ENCODE measurements at places on chromosomes 1 and 21.

GRCh38 chr1:40607921-40608320 is 57.6 kb downstream of the RIMS3 start:
- DNase-seq = no peak

GRCh38 chr1:204170494-204171155 is 4.5 kb upstream of the REN start:
- no peak for DNase-seq

GRCh38 chr1:218436997-218437396 is 91.9 kb downstream of the TGFB2 start:
- no peak for DNase-seq

DNA sequence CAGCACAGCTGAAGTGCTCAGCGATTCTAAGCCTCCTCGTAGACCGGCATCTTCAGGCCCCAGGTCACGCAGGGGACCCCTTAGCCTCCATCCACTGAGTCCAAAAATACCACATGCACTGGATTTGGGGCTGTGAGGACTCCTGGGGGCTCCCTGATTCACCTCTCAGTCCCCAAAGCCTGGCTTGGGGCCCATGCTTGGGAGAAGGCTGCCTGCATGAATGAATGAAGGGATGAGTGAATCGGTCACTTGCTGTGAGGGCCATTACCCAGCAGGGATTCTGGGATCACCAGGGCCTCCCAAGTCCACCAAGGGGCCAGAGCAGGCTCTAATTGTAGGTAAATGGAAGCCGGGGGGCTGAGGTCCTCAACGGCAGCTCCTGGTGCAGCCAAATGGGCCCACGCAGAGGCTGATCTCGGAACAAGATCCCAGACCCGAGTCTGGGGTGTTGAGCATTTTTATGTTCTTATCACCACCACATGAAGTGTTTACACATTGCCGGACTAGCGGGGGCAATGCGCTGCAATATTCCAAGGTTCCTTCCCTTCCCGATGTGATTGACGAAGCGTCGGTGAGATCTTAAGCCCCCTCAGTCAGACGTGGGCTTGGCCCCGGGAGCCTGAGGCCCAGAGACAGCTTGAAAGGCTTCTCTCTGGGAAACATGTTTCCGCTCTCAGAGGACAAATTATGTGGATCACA is 13.6 kb upstream of the ARHGEF16 start:
- DNase-seq = no peak

DNA sequence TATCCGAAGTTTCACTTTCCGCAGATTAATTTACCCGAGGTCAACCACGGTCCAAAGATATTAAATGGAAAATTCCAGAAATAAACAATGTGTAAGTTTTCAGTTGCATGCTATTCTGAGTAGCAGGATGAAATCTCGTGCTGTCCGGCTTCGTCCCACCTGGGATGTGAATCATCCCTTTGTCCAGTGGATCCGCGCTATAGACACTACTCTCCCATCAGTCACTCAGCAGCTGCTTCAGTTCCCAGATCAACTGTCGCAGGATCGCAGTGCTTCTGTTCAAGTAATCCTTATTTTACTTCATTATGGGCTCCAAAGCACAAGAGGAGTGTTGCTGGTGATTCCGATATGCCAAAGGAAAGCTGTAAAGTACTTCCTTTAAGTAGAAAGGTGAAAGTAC is 8.3 kb upstream of the LRP8 start:
- no peak for DNase-seq

DNA sequence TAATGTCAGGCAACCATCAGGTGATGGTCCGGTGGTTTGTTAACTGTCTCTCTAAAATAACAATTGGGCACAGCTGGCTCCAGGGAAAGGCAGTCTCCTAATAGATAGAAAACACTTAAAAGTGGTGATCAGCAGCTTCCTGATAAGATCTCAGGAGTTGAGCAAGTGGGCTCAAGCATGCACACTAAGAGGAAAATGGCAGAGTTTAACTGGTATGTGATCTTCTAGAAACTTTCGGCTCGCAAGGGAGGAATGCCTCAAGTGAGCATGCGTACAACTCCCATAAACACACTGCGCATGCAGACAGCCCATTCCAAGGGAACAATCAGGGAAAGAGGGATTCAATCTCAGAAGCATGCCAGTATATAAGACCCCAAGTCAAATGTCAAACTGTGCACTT is 52.2 kb upstream of the VTCN1 start:
- DNase-seq = no peak

DNA sequence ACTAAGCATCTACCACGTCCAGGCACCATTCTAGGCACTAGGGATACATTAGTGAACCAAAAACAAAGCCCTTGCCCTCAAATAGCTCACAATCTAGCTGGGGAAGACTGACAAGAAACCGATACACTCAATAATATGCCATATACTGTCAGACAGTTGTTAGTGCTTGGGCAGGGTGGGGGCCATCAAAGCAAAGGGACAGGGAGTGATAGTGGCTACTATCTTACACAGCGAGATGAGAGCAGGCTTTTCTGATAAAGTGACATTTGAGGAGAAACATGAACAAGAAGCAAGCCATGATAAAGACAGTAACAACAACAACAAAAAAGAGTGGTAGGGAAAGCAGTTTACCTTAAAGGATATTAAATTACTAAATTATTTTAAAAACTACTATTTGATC is 41.1 kb downstream of the ERO1B start:
- DNase-seq = no peak

GRCh38 chr1:59017501-59018231 is 233.8 kb upstream of the JUN start:
- no peak for DNase-seq

DNA sequence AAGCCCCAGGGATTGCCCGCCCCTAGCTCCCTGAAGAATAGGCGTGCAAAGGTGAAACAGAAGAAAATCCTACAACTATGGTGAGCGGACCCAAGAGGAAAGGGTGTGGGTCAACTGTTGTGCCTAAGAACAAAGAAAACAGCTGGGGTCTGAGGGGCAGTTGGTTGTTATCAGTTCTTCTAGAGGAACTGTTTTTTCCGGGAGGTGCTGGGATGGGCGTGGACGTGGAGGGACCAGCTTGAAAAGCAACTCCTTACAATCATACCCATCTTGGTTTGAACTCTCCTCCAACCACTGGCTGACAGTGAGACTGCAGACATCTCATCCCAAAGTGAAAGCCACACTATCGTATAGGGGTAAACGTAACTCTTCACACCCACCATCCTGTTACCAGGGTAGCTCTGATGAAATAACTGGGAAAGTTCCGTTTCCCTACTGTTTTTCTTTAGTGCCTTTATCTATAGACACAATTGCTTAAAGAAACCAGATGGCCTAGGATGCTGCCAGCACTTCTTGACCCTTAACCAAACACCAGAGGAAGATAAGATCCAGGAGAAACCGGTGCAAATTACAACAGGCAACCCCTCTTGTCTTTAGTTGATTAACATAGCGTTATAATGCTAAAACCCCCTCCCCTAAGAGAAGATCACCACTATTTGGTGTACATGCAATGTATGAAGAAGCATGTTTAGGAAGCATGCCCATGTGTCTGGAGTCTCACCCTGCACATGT is 25.6 kb upstream of the FAM89A start:
- DNase-seq = no peak

DNA sequence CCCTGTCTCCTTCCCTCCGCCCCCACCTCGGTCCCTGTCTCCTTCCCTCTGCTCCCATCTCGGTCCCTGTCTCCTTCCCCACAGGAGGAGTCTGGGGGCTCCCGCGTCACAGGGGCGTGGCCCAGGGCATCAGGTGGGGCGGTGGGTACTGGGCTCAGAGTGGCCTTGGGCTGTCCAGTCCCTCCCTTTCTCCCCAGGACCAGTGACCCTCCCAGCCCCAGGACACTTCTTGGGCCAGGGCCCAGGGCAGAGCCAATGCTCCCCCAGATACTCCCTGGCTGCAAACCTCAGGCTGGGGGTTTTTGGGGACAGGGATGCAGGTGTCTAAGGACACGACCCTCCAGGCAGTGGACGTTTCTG is 6.8 kb upstream of the RNF223 start:
- DNase-seq = no peak

- no peak for DNase-seq
Observed at GRCh38 chr1:182850319-182850718, 11.2 kb downstream of the DHX9 start.

DNA sequence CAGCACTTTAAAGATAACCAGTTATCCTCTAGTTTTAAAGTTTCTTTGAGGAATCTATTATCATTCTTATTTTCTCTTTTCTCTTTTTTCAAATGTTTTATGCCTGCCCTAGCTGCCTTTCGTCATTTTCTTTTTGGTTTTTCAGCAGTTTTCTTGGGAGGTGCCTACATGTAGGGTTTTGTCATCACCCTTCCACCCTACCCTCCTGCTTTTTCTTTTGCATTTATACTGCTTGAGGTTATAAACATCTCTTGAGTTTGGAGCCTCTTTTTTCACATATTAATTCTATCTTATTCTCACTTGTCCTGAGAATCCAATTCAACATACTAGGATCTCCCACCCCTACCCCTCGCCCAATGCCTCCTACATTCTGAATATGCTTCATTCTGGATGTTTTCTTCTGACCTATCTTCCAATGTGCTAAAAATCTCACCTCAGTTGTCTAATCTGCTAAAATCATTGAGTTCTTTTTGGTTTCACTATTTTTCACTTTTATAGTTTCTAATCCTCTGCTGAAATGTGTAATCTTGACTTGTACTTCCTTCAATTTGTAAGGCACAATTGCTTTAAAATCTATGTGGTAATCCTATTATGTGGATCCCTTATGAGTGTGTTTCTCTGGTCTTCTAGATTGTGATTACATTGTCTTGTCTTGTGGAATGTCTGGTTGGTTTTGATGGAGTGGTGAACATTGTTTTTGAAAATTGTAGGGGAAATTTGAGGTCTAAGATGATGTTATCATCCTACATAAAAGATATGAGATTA is 38.7 kb downstream of the MIA3 start:
- no peak for DNase-seq

DNA sequence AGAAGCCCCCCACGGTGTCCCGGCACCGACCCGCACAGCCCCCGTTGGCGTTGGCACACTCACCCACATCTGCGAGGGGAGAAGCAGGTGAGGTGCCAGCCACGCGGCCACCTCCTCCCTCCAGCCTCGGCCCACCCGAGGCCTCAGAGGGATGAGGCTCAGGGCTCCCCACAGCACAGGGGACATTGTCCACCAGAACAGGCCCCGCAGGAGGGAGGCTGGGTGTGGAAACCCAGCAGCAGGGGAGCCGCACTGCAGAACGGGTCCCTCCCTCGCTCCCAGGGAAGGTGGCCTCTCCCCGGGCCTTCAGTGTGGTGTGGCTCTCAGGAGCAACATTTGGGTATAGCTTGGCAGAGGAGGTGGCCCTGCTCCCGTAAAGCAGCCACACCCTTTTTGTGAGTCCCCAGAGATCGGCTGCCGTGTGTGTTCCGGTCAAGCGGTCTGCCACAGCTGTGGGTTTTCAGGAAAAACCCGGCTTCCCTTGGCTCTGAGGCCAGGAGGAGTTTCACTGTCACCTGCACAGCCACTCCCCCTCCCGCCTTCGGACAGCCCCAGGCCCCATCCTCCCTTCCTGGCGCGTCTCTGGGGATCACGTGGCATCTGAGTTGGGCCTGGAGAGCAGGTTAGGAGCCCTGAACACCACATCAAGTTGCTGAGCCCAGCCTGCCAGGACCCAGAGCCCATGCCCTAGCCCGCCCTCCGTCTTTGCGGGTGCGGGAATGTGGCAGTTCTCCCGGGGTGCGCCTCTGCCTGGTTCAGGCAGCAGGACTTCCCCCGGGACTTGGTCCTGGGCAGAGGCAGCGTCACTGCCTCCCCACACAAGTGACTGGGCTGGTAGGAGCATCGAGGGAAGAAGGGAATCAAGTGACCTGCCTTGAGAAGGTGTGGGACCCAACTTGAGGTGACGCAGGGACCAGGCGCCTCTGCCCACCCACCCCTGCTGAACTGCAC is 64.0 kb downstream of the MEGF6 start:
- DNase-seq = no peak

- DNase-seq = no peak
Observed at GRCh38 chr1:176987016-176987415, 177.5 kb downstream of the ASTN1 start.

GRCh38 chr1:29543586-29543985 is 307.3 kb downstream of the PTPRU start:
- DNase-seq = no peak

GRCh38 chr1:56709269-56709880 is 64.3 kb downstream of the PRKAA2 start:
- DNase-seq = peak; percentile 85

DNA sequence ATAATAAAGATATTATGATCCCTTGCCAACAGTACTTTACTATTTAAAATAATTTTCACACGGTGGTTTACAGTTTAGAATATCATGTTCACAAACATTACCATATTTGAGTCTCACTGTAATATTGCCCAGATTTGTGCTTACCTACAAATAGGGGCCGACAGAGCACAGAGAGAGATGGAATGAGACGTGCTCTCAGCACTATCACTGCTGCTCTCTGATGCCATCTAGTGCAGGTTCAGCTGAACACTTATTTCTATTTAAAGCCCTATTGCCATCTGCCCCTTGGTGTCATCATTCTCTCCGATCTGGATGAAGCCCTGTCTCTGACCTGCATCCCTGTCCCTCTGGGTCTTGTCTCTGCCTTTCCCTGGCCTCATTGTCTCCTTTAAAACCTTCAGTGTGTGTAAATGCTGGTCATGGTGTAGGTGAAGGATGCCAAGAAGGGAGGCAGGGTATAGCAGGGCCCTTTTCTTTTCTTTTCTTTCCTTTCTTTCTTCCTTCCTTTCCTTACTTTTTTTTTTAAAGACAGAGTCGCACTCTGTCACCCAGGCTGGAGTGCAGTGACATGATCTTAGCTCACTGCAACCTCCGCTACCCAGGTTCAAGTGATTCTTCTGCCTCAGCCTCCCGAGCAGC is 6.9 kb upstream of the GPATCH4 start:
- DNase-seq = peak; percentile 92

DNA sequence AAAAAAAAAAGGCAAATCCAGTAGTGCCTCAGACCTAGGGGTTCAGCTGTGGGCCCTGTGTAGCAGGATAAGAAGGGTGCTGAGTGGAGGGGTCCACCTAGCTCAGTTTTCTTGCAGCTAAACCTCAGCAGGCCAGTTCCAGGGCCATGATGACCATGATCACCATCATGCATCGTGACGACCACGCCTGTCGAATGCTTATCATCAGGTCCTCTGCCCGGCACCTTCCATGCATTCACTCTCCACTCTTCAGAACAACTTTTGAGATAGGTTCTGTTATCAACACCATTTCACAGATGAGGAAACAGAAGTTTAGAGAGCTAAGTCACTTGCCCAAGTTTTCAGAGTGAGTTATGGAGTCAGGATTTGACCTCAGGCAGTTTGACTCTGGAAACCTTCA is 54.9 kb downstream of the ACBD3 start:
- DNase-seq = no peak

Measured in Karpas-422 (cell line).